ENCODE measurements at places on chromosomes 3 and 15.

DNA sequence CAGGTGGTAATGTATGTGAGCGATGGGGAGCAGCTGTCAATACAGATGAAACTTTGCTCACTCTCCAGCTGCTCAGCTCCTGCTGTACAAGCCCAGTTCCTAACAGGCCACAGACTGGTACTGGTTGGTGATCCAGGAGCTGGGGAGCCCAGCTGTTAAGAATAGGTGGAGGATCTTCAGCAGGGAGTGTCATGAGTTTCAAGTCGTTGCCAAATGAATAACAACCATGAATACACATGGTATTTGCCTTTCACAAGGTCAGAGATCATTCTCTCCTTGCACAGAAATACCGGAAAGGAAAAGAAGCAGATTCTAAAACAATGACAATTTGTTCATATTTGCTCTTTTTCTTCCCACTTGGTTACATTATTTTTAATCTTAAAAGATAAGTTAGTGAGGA, 5.1 kb downstream of the PLSCR1 start:
- DNase-seq: no peak

- DNase-seq: no peak
These were observed 131.3 kb upstream of the LRTM1 start for GRCh38 chr3:55059027-55059629.

GRCh38 chr15:83282776-83283137, 1.7 kb downstream of the BNC1 start:
- DNase-seq: no peak

DNA sequence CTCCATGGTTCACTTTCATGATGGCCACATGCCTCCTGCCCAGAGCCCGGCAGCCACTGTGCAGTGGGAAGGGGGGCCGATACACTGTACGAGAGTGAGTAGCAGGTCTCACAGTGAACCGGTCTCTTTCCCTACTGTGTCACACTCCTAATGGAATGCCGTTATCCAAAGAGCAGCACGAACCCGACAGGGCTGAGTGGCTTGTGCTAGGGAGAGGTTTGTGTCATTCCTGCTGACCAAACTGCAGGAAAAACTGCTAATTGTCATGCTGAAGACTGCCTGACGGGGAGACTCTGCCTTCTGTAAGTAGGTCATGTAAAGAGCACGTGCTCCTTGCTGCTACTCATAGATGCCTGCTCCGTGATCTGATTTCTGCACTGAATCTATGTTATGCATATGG, 105.1 kb downstream of the ARPP21 start:
- DNase-seq: no peak

Data from activated CD8-positive, alpha-beta T cell treated with anti-CD3 and anti-CD28 coated beads, Interleukin-2, amount 10 ng/mL, durations not matched to agents 7 days and 5 days (primary cell).